Globus pallidus (tissue), 1 donor: ENCODE measurements at places on chromosomes 7 and 10.

GRCh38 chr7:92682903-92683539, 92.8 kb upstream of the FAM133B start:
- no peak for DNase-seq

DNA sequence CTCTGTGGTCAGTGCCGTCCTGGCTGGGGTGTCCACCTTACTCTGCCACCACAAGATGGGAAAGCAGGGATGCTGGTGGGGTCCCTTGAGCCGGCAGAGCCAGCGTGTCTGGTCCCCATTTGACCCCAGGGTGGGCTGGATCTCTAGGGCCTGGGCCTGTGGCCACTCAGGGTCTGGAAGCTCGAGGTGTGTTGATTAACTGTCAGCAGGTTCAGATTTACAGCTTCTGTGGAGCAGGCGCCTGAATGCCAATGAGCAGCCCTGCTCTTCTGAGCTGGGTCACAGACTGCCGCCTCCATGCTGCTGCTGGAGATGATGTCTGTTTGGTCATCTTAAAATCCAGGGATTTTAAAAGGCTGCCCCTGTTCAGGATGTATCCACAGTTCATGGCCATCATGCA, 11.3 kb upstream of the DPYSL4 start:
- no peak for DNase-seq

- DNase-seq = no peak
Measured at GRCh38 chr7:20779041-20779440, 7.6 kb downstream of the SP8 start.

- peak; percentile 72 for DNase-seq
Measured at GRCh38 chr10:72334825-72335393, 19.8 kb downstream of the DNAJB12 start.

- no peak for DNase-seq
Measured at GRCh38 chr10:57014758-57015157, 653.7 kb upstream of the ZWINT start.

GRCh38 chr10:78424723-78425122, 391.1 kb downstream of the RPS24 start:
- no peak for DNase-seq

- no peak for DNase-seq
Measured at GRCh38 chr10:43091846-43092245, 15.0 kb downstream of the RET start.

GRCh38 chr10:102120991-102121738, 997 bp upstream of the LDB1 start:
- DNase-seq = peak; percentile 42

- no peak for DNase-seq
Measured at GRCh38 chr7:131533151-131533559, 23.3 kb downstream of the PODXL start.

DNA sequence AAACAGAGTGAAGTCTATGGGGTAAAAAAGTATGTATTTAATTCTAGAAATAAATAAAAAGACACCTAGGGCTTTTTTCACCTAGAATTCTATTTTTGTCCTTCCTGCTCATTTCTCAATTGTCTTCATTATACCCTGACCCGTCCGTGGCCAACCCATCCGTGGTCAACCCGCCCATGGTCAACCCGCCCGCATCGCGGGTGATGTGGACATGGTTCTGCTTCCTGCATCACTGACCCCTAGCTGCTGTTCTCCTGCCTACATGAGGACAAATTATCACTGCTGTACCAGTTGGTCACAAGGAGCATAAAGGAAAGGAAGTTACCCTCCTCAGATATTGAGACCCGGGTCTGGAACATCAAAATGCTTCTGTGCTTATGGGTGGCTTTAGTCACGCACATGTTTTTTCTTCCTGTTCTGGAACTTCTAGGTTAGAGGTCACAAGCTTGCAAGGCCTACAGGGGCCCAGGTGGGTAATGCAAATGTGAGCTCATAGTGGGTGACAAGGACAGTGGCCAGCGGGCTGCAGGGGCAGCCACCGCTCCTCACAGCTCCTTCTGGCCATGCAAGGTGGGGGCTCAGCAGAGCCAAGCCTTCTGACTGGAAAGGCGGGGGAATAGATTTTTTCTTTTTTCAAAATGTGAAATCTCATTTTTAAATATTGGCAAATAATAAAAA, 15.5 kb downstream of the CAMK2G start:
- no peak for DNase-seq

DNA sequence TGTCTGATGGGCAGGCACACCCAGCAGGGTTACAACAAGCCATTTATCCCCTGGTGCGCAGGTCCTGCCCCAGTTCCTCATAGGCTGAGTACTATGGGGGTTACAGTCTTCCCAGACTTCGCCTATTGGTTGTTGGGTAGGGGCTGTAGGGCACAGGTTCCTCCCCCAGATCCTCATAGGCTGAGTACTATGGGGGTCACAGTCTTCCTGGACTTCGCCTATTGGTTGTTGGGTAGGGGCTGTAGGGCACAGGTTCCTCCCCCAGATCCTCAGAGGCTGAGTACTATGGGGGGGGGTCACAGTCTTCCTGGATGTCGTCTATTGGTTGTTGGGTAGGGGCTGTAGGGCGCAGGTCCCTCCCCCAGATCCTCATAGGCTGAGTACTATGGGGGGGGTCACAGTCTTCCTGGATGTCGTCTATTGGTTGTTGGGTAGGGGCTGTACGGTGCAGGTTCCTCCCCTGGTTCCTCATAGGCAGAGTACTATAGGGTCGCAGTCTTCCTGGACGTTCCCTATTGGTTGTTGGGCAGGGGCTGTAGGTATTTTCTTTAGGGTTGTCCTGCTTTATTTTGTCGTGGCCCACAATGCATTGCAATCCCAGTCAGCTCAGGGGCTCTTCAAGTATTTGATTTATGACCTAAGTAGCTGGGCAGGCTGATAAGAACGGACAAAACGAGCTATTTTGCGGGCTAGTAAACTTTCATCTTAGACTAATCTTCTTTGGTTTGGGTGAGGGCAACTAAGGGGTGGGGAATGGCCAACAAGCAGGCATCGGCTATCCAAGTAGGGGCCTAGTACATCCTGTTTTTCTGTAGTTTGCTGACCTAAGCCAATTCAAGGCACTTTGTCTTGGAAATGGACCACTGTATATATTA, 3.4 kb downstream of the LRRC27 start:
- DNase-seq = peak; percentile 66

- no peak for DNase-seq
Measured at GRCh38 chr7:73341877-73342276, 13.9 kb downstream of the FKBP6 start.

GRCh38 chr10:6563075-6563474, 17.0 kb downstream of the PRKCQ start:
- DNase-seq = no peak
